Activated CD8-positive, alpha-beta T cell treated with anti-CD3 and anti-CD28 coated beads, Interleukin-2, amount 10 ng/mL, durations not matched to agents 7 days and 5 days (primary cell): ENCODE measurements at places on chromosomes 12 and 14.

DNA sequence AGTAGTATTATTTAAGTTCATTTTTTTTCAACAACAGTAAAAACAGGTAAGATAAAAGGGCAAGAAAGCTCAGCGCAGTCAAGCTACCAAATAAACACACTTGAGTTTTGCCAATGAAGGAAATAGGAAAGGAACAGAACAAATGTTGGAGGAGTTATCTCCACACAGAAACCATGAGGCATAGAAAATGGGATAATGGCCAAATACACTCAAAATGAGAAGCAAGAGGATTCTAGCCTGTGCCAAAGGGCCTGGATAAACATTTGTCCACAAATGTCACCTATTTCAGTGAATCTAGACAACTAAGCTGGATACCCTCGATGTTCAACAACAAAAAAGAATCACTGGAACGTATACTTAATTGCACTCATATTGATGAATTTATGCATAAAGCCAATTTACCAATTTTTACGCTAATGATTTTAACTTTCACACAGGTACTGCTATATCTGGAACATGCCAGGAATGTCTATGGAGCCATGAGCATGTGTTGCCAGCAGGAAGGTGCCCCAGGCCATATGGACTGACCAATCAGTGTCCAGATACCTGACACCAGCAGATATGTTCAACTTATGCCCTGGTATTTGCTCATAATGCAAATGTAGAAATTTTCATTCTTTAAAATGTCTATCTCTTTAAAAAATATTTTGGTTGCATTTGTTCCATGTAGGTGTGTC, 21.1 kb downstream of the ST8SIA1 start:
- DNase-seq: no peak

DNA sequence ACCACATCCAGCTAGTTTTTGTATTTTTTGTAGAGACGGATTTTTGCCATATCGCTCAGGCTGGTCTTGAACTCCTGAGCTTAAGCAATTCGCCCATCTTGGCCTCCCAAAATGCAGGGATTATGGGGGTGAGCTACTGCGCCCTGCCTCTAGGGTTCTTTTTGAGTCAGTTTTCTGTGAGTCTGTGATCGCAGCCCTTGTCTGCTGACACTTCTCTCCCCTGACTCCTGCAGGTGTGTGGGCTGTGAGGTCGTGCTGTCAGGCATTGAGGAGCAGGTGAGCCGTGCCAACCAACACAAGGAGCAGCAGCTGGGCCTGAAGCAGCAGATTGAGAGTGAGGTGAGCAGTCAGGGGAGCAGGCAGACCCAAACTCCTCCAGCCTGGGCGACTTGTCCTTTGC, 6.3 kb downstream of the COPS7A start:
- DNase-seq: no peak

- peak; percentile 18 for DNase-seq
Observed at GRCh38 chr14:104424406-104425072, 155.0 kb upstream of the C14orf180 start.

GRCh38 chr14:103531421-103532215, 2.6 kb downstream of the TRMT61A start:
- DNase-seq: no peak

GRCh38 chr14:104930526-104931303, 6.0 kb downstream of the PLD4 start:
- no peak for DNase-seq

DNA sequence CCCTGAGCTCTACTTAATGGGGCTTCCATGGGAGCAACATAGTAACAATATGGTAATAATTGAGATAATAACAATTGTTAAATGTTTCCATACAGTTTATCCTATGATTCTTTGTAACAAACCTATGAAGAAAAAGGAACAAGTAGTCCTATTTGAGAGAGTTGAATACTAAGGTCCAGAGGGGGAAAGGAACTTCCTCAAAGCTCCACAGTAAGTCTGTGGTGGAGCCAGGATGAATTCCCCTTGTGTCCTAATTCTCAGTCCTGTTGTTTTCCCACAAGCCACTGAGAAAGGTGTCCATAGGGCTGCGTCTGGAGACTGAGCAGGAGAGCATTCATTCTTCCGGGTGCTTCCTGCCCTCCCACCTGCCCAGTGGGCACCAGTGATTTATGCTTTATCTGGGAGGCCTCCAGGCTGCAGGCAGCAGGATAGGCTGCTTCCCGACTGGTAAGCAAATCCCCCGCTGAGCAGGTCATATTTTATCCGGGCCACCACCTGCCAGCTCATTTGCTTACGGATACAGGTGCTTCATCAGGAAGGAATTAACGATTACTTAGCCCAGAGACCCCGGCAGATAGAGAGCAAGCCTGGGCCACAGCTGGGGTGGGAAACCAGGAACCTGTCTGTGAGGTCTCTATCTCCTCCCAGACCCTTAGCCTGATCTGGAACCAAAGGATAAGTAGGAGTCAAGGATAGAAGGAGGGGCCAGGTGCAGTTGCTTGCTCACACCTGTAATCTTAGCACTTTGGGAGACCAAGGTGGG, 33.9 kb upstream of the FAM222A start:
- DNase-seq: no peak

GRCh38 chr12:120758798-120759590, 33.4 kb downstream of the ACADS start:
- DNase-seq: no peak

DNA sequence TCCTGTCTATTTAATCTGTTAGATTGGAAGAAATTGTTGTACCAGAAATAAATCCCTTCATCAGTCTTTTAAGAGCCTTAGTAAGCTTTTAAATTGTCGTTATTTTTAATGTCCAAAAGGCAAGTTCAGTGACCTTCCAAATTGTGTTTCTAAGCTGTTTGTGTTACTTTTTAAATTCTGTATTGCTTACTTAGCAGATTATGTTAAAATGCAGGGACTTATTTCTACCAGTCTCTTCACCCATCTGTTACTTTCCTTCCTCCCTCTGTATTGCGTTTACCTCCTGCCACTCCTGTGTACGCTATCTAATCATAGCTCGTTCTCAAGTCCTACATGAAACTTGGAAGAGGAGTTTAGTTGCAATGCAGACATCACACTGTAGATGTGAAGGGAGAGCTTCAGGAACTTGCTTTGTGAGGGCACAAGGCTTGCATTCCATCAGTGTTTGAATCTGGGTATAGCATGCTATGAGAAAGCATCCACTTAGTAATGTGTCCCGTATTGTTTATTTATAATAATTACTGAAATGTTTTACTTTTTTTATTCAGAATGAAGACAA, 406.5 kb upstream of the RGS6 start:
- DNase-seq: no peak

GRCh38 chr14:49774106-49774505, 6.2 kb downstream of the KLHDC2 start:
- no peak for DNase-seq

DNA sequence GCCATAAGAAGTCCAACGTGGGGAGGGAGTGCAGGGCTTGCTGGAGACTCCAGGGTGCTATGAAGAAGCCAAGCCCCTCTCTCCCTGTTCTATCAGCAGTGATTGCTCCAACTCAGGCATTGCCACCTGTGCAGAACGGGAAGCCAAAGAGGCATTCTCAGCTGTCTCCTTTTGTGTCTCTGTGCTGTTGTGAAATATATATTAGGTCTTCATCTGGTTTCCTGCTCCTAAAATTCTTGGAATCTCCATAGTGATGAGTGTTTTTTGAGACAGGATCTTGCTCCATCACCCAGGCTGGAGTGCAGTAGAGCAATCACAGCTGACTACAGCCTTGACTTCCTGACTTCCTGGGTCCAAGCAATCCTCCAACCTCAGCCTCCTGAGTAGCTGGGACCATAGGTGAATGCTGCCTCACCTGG, 51.2 kb upstream of the AEBP2 start:
- no peak for DNase-seq
